Fibroblast of mammary gland (primary cell): ENCODE measurements at places on chromosomes 12 and 14.

- DNase-seq: no peak
These were observed 1482.7 kb downstream of the AACS start for GRCh38 chr12:126547905-126548304.

GRCh38 chr12:76374386-76375020 lies 26.3 kb upstream of the BBS10 start:
- peak; percentile 65 for DNase-seq

- no peak for DNase-seq
These were observed 117.6 kb upstream of the PLEKHG7 start for GRCh38 chr12:92585115-92585727.

DNA sequence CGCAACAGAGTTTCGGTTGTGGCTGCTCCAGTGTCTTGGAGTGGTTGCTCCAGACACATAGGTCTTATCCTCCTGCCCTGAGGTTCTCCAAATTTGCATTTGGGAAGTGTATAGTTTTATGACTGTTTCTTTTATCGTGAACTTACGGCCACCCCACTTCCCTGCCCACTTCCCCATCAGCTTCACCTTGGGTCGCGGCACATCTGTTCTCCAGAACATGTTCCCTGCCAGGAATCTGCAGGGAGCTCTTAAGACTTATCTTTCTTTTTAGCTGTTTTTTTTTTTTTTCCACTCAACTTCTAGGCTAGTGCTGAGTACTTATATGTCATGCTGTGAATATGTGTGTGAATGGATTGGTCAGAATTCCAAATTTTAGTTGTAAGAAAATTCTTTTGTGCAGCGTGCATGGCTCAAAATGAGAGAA lies 75.4 kb downstream of the ETV6 start:
- peak; percentile 53 for DNase-seq

DNA sequence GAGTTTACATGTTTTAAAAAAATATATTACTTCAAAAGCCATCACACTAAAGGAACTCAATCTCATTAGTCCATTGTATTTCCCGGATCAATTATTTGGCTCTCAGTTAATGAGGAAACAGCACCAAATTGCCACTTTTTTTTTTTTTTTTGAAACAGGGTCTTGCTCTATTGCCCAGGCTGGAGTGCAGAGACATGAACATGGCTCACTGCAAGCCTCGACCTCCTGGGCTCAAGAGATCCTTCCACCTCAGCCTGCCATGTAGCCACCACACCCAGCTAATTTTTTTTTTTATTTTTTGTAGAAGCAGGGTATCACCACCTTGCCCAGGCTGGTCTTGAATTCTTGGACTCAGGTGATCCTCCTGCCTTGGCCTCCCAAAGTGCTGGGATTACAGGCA lies 77.4 kb downstream of the CLIP1 start:
- DNase-seq: no peak

DNA sequence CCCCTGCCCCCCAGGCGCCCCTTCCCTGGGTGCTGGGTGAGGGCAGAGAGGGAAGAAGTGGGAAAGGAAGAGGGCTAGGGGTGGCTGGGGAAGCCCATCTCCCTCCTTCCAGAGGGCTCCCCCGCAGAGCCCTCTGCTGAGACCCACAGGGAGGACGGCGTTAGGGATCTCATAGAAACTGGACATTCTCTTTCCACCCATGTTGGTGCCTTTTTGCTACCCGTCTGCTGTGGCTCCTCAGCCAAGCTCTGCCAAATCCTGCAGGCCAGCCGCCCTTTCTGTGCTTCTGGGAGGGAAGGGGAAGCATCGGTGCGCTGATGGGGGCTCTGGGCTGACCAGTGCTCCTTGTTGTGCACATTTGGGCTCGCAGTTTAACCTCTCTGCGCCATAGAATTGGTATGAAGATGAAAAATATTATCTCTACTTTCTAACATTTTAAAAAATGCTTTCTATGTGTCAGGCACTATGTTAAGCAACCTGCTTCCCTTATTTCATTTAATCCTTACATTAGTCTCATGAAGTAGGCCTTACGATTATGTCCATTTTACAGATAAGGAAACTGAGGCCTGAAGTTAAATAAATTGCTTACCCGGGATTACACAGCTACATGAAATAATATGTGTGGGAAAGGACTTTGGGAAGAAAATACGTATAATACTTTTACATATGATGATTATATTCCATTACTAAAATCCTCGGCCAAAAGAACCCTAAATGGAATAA lies 981 bp downstream of the SLC48A1 start:
- DNase-seq: no peak

DNA sequence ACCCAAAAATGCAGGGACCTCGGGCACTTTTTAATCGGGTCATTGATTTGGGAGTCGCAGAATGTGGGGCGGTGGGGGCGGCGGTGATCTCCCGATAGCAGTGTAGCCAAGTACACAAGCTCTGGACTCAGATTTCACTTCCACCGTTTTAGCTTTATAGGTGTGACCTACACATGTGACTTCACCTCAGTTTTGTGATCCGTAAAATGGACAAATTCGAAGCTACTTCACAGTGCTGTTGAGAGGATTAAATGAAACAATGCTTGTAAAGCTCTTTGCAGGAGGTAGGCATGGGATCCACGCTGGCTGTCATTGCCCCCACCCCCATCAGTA lies 478 bp downstream of the RITA1 start:
- peak; percentile 34 for DNase-seq
